RCC 7860 (cell line): ENCODE measurements at places on chromosomes 1 and 21.

DNA sequence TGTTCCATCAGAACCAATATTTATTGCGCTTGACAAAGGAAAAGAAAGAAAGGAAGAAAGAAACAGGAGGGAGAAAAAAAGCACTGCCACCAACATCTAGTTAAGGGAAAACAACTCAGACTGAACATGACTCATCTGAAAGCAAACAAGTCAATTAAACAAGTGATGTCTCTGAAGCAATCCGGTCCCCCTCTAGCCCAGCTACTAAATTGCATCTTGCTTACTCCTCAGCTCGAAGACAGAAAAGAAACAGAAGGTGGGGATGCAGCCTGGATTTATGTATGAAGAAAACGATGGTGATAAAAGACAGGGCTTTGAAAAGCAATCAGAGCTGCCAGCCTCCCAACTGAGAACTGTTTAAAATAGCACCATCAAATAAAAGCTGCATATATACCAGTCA lies 188.2 kb downstream of the OMA1 start:
- no peak for DNase-seq

GRCh38 chr1:172499636-172500141 lies 33.3 kb upstream of the SUCO start:
- peak; percentile 50 for DNase-seq

- DNase-seq, result no peak
These were observed 4.4 kb upstream of the INPP5B start for GRCh38 chr1:37951041-37951782.

DNA sequence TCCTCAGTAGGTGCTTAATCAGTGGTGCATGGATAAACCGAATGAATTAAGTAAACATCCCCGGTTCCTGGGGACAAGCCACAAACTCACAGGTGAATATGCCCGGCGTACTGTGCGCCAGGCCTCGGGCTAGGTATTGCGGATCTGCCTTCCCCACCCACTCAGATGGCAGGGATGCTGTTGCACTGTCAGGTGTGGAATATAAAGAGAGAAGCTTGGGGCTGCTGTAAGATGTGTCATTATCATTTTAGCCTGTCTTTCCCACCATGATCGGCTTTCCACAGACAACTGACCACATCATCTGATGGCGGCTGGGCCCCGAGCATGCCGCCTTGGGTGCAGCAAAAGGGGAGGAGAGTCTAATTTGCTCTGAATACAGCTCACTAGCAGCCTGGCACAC lies 45.4 kb upstream of the LRP8 start:
- no peak for DNase-seq

- no peak for DNase-seq
These were observed 19.0 kb downstream of the WDR4 start for GRCh38 chr21:42860345-42860744.

DNA sequence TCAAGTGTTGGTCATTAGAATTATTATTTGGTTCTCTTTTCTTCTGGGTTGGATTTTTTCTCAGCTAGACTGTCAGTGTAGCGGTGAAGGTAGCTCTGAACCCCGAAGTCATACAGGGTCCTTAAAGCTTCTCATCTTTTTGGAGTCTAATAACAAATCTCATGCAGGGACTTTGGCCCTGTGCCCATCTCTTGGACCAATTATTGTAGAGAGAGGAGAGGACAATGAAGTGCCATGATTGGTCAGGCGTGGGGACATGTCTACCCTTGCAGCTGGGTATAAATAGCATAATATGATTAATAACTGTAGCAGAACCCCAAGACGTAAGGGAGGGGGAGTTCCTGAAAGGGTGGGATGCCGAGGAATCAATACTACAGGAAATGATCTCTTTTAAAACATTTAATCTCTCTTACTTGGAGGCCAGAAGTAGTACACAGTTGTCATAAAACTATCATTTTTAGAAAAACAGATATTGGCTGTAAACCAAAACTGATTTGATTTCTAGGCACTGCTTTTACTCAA lies 8.8 kb downstream of the MAGI3 start:
- no peak for DNase-seq

DNA sequence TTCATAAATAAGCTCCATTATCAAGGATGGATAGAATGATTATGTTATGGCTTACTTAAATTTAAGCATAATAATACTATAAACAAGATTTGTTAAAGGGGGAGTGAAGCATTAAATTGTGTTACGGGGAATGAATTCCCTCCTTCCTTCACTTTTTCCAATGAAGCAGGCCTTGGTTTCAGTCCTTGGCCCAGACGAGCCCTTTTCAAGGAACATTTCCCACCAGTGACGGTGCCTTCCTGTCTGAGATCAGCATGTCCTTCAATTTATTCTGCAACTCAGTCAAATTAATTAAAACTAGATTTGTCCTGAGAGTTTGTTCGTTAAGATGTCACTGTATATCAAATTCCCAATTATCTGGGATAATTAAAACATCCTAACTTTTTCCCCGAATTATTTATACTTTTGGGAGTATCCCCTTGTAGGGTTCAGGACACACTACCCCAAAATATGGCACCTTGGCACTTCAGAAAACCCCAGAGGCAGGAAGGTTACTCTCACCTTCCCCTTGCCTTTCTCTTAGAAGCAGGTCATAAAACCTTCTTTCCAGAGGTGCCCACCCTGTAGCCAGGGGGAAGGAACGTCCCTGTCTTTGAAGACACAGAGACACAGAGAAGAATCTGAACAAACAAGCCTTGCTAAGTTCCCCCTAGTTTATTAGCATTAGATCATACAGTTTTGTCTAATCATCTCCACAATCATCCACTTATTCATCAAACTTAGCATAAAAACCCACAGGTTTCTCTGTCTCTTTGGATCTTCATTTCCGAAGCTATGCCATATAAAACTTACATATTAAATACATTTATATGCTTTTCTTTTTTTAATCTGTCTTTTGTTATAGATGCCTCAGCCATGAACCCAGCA lies 86.2 kb upstream of the ARHGAP29 start:
- peak; percentile 42 for DNase-seq

GRCh38 chr21:43692949-43693348 lies 26.0 kb upstream of the PDXK start:
- DNase-seq, result no peak

- DNase-seq, result no peak
These were observed 32.0 kb upstream of the FOXE3 start for GRCh38 chr1:47384083-47384482.

DNA sequence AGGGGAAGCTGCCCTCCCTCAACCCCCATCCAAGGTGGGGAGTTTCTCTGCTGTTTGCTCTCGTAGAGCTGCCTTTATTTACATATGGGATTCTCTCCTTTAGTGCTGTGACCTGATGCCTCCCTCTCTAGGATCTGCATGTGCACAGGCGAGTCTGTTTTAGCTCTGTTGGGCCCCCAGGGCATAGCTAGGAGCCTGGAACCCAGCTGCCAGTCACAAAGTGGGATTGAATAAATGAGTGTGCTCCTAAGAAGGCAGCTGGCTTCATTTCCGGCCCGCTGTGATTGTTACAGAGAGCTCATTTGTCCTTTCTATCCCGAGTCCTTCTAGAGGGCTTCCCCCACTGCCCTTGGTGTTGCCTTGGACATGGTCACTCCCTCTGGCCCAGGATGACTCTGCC lies 176.6 kb downstream of the GRIK3 start:
- no peak for DNase-seq
